ENCODE measurements at places on chromosomes 1 and 21.

DNA sequence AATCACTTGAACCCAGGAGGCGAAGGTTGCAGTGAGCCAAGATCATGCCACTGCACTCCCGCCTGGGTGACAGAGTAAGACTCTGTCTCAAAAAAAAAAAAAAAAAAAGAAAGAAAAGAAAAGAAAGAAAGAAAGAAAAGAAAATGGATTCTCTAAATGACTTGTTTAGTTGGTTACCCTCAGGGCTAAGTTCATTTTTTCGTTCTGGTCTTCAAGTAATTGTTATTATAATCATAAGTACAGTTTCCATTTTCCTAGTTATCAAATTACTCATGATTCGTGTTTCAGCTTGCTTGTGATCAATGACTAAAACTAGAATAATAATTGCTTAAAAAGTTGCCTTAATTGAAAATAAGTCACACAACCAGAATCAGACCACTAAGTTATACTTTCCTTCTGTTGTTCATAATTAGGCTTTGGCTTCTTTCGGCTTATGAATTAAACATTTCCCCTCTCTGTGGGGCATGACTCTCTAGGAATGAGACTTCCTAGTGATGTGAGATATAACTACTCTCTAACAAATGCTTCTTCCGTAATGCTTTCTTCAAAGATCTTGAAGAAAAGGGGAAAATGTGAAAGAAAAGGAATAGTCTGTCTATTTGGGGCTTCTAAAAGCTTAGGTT is 9.6 kb upstream of the RLF start:
- DNase-seq: no peak

GRCh38 chr1:46528297-46528955 is 23.0 kb downstream of the KNCN start:
- no peak for DNase-seq

- DNase-seq: no peak
Measured at GRCh38 chr1:118992868-118993699, 4.9 kb upstream of the TBX15 start.

DNA sequence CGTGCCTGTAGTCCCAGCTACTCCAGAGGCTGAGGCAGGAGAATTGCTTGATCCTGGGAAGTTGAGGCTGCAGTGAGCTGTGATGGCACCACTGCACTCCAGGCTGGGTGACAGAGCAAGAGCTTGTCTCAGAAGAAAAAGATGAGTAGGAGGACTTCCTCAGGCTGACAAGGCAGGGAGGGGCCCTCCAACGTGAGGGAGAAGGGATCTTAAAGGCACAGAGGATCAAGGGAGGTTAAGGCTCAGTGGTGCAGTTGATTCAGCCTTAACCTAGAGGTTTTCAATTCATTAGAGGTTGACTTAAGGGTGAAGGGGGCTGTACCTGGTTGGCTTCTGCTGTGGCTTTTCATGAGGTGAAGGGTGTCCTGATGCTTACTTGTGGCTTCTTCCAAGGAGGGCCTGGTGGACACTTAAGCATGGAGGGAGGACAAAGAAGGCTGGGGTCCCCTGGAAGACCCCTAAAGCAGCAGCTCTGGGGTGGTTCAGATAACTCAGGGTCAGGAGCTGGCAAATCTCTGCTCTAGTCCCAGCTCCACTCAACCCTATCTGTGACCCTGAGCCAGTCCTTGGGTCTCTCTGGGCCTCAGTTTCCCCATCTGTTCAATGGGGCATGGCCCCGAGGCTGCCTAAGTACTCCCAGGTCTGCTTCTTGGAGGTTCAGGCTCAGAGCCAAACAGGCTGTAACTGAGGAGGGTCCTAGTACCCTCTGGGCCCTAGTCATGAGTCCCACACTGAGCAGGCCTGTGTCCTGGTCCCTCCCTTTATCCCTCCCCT is 6.3 kb downstream of the EXTL1 start:
- DNase-seq: no peak

All from epithelial cell of prostate (primary cell).